Osteoblast (primary cell): ENCODE measurements at places on chromosomes 6 and 20. TPM values are rescaled to one million over a fixed set of nuclear protein-coding genes. Genes with fewer than 3 reads are reported as not detected.

TMEM151B gene
- total RNA-seq: not detected in 2 replicates

GRCh38 chr20:61230166-61230565 lies 21.9 kb upstream of the CDH4 start:
- H3K4me3 ChIP-seq: no peak overlapping the region
- no peak overlapping the region for H3K27ac ChIP-seq
- DNase-seq: no peak
- no peaks in the 10 kb centered on the region for H3K4me1 ChIP-seq
- no peaks in the 10 kb centered on the region for H3K36me3 ChIP-seq

CTCFL gene
- not detected in 2 replicates for total RNA-seq

GRCh38 chr6:143741480-143741879 lies 63.7 kb downstream of the PHACTR2 start:
- no peak for DNase-seq
- H3K27me3 ChIP-seq: no peaks in the 10 kb centered on the region
- H3K4me1 ChIP-seq: no peaks in the 10 kb centered on the region

DNA sequence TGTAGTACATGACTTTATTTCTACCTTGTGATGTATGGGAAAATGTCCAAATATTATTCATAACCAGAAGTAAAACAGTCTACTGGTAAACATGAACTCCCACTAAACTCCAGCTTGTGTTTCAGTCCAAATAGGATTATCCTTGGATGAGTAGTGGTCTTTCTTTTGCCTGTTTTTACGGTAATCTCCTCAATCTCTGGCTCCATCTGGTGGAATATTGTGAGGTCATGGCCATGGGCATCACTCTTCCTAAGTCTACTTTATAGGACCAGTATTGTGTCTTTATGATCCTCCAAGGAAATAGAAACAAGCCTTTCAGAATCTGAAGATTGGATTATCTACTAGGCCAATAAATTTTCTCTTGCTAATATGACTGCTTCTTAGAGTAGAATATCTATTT lies 505.0 kb downstream of the BMP2 start:
- H3K36me3 ChIP-seq: no peaks in the 10 kb centered on the region
- no peaks in the 10 kb centered on the region for H3K27me3 ChIP-seq
- H3K27ac ChIP-seq: no peak overlapping the region
- no peak overlapping the region for H3K4me3 ChIP-seq
- no peak for DNase-seq
- no peaks in the 10 kb centered on the region for H3K4me1 ChIP-seq
